ENCODE measurements at places on chromosomes 7 and 10.

- DNase-seq: no peak
Observed at GRCh38 chr7:55531536-55531935, 40.8 kb downstream of the VOPP1 start.

DNA sequence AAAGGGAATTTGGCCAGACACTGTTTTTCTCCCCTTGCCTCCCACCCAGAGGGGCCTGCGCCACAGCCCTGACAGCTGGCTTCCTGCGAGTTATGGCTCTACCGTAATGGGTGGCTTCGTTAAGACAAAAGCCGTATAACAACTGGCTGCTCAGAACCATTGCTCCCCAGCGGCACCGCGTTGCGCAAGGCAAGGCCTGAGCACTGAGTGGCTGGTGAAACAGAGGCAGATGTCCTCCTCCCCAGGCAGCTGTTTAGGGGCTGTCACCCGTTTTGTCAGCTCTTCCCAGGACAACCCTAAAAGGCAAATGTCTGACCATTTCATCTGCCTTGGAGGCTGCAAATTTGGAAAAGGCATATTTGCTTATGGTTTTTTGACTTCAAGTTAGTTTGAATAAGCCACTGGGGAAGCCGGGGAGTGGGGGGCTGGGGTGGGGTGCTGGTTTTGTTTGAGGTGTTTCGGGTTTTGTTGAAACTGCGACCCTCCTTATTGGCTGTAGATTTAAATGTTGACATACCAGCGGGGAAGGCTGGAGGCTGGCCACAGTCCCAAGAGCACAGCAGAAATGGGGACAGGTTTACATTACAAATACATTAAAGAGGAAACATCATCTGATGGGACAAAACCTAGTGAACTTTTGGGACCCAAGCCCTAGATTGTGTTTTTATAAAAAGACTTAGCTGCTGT lies 681 bp upstream of the SPOCK2 start:
- DNase-seq: peak; percentile 56

DNA sequence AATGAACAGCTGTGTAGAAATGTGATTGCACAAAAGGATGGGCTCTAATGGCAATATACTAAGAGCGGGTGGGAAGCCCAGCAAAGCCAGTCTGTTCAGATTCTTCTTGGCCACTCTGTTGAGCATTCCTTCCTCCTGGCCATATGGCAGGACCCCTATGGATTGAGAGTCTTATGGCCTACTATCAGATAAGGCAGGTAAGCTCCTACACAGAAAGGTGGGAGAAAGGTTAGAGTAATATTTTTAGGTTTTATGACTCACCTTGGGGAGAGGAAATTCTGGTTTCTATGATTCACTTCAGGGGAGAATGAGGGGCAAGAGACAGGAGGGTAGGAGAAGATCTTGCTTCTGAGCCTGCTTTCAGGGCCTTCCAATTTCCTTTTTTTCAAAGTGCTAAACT lies 15.1 kb upstream of the AKR1B10 start:
- no peak for DNase-seq

- DNase-seq: no peak
Observed at GRCh38 chr7:24346716-24347115, 62.7 kb downstream of the NPY start.

GRCh38 chr7:65222655-65223054 lies 151.0 kb upstream of the ZNF92 start:
- DNase-seq: no peak
